ENCODE measurements at places on chromosomes 6 and 20. TPM values are rescaled to one million over a fixed set of nuclear protein-coding genes. Genes with fewer than 3 reads are reported as not detected.

FAM209B gene
- 1.1 TPM for total RNA-seq

PLA2G7 gene
- 2.5 TPM for total RNA-seq

NKX2-2 gene
- total RNA-seq: 0.41 TPM

TTK gene
- total RNA-seq: 23.1 TPM

TASP1 gene
- 9.2 TPM for total RNA-seq

OR2J3 gene
- not detected for total RNA-seq

CITED2 gene
- 47.5 TPM for total RNA-seq

DEFB121 gene
- not detected for total RNA-seq

MAPK13 gene
- 0.60 TPM for total RNA-seq

KCNB1 gene
- not detected for total RNA-seq

DDO gene
- 2.9 TPM for total RNA-seq

IBTK gene
- 18.3 TPM for total RNA-seq

HSD17B8 gene
- total RNA-seq: 28.1 TPM

SPATS1 gene
- not detected for total RNA-seq

FAM83D gene
- 51.1 TPM for total RNA-seq

TCF21 gene
- not detected for total RNA-seq

PRDM13 gene
- total RNA-seq: 1.4 TPM

CLPSL2 gene
- not detected for total RNA-seq

LINC00237 gene
- total RNA-seq: not detected

ELOVL4 gene
- 5.1 TPM for total RNA-seq

Measured in A375 (cell line).